ENCODE measurements at places on chromosomes 3 and 15.

DNA sequence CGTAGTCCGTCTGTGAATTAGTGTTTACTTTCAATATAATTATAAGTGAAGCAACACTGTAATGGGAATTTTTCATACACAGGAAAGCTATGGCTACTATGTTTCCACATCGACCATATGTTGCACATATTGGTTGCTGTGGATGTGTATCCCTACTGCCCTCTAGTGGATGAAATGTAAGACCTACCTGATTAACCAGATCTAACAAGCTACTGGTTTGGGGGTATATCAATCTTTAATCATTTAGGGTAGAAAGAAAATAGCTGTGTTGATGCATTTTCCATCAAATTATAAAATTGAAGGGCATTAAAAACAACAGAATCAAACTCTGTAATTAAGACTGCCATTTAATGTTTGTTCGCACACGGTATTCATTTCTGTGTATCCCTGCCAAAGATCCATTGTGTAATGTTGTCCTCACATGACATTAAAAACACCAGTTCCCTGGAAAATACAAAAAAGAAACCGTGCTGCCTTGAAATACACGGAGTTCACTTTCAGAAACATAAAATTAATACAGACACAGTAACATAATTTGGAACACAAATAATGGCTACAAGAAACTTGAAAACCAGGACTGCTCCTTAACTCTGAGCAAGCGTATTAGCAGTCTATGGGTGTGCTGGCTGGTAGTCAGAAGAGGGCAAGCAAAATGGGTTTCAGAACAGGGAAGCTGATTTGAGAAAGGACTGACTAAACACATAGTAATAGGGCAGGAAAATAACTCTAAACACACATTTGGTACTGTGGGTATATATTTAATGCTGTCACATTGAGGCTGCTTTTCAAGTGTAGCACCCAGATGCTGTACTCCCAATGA is 125.1 kb downstream of the TIGIT start:
- no peak for DNase-seq

- no peak for DNase-seq
These were observed 36.2 kb upstream of the CFAP161 start for GRCh38 chr15:81097890-81098280.

DNA sequence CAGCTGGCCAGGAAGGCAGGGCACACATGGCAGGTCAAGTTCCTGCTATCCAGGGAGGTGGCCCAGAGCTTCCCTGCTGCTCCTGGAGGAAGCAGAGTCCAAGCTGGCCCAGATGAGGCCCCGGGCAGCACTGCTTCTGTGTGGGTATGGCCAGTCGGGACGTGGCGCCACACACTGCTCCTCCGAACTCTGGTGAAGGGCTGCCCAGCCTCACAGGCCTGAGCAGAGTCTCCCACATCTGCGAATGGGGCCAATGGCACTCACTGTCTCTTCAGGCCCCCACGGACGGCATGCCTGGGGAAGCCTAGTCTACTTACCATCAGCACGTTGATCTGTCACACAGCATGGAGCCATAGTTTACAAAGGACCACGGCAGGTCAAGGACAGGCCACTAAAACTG is 2.5 kb upstream of the PLA2G4F start:
- DNase-seq, result no peak

- no peak for DNase-seq
These were observed 84.1 kb downstream of the CCNL1 start for GRCh38 chr3:157075693-157076420.

GRCh38 chr3:171700157-171700556 is 110.1 kb downstream of the PLD1 start:
- DNase-seq, result no peak

- DNase-seq, result no peak
These were observed 205.4 kb downstream of the CNTN3 start for GRCh38 chr3:74409066-74409465.

- DNase-seq, result no peak
These were observed 76.0 kb downstream of the THSD4 start for GRCh38 chr15:71191296-71191695.

- DNase-seq, result no peak
These were observed 94.7 kb upstream of the RBMS3 start for GRCh38 chr3:29186131-29186599.

GRCh38 chr3:158711886-158712285 is 20.4 kb downstream of the RARRES1 start:
- no peak for DNase-seq

DNA sequence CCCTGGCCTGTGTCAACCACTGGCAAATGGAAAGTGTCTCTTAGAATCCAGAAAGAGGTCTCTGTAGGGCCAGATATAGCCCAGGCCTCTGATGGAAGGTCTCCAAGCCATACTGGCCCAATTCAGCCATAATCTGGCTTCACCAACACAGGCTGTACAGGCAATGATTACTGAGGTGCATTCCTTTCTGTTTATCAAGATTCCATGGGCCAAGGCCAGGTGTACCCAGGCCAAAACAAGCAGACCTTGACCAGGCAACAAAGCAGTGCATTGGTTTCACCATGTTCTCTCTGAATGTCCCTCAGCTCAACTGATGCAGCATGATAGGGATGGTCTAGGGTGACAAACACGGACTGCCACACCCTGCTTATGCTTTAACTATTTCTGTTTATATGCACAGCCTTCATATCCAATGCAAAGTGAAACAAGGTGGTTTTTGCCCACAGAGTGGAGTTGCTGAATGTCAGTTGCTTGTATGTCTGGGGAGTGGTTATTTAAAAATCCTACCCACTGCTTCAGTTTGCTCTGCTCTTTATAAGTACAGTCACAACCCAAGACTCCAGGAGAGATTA is 25.2 kb downstream of the CCNL1 start:
- no peak for DNase-seq

- no peak for DNase-seq
These were observed 23.6 kb upstream of the MTMR14 start for GRCh38 chr3:9625656-9626055.

DNA sequence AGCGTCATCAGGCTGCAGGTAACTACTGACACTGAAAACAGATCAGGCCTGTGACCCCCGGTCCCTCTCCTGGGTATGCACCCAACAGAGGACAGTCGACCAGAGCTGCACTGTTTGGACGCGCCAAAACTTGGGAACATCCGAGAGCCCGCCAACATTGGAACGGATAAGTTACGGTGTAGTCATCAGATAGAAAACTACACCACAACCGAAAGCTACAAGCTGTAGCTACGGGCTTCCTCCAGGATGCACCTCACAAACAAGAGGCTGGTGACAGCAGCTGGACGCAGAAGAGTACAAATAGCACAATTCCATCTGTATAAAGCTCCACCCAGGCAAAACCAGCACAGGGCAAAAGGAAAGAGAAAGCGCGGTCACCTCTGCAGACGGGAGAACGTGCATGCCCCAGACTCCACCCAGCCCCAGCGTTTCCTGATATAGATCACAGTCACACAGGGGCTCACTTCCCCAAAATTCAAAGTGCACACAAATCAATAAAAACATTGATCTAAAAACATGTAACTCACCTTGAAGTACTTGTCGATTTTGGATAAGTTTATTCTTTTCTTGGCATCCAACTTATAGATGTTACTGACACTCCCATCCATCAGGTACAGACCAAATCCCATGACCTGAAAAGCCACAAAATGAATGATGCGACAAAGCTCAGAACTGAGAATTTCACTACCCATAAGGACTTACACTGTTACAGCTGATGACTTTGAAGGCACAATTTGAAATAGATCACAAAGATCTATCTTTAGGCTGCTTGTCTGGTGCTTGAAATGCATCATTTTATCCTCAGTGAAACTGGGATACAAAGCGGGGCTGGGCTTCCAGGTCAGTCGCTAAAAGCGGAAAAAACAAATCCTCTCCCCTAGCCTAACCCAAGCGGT is 43.3 kb downstream of the CYFIP1 start:
- DNase-seq, result no peak

- no peak for DNase-seq
These were observed 226.1 kb downstream of the ADAMTS17 start for GRCh38 chr15:100115711-100116090.

- DNase-seq, result no peak
These were observed 63.7 kb downstream of the ZIC1 start for GRCh38 chr3:147472846-147473245.

DNA sequence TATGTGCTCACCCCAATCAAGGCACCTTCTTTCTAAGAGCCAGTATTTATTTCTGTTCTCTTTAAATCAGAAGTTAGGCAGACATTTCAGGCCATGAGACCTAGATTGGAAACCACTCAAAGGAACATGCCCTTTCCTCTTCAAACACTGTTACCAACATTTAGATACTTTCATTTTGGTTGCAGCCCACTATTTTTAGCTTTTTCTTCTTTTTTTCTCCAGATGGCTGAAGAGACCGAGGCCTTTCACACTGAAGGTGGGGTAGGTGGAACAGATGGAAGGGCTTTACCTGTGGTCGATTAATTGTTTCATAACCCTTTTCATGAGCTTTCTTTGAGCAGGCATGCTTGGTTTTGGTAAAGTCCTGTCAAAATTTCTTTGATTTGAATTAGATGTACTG is 10.9 kb upstream of the LZTFL1 start:
- no peak for DNase-seq

GRCh38 chr3:195040773-195041520 is 230.0 kb downstream of the XXYLT1 start:
- no peak for DNase-seq

DNA sequence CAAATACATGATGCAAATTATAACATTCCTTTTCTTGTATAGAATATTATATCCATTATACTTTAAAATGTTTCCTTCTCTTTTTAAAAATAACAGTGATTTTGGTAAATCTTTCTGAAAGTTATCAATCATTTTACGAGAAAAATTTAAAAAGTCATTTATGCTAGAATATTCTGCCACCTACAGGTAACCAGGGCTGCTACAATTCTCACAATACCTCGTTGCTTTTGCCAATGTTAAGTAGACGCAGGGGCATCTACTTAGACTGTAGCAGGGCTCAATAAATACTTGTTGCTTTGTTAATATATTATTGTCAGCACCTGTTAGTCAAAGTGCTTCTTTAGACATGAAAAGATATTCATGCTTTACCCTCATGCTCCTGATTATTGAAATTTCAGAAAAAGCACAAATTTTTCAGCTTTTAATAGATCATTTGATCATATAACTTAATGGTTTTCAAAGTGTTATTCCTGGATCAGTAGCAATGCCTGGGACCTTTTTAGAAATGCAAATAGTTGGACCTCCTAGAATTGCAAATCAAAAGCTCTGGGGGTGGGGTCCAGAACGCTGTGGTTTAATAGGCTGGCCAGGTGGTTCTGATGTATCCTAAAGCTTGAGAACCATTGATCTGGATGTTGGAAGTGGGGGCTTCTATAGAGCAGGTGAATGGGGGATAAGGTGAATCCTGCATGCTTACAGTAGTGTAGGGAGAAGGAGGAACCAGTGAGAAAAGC is 223.6 kb upstream of the PDZRN3 start:
- DNase-seq, result no peak

DNA sequence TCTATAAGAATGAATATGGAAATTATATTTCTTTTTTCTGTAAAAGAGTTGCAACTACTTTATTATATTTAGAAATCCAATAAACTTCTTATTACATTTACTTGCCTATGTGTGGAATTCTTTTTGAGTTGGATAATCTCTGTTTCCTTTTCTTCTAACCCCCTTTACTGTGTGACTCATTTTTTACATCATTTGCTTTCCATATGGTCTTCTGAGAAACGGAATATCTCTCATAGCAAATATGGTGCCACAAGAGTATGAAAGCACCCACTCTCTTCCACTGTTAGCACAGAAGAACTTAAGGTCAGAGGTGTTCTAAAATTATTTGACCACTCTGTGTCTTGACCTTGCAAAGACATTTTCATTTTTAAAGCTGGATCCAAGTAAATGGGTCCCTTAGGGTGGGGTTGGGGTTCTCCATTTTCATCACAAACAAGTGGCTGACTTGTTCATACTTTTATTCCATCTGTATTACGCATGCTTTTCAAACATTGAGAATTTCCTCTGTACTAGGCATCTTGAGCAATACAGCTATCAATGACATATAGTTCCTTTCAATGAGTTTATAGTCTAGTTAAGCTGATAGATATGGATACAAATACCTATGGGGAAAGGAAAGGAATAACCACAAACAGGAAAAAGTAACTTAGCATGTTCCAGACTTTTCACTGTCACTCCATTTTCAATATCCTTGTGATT is 281.1 kb upstream of the TPRG1 start:
- DNase-seq, result no peak

DNA sequence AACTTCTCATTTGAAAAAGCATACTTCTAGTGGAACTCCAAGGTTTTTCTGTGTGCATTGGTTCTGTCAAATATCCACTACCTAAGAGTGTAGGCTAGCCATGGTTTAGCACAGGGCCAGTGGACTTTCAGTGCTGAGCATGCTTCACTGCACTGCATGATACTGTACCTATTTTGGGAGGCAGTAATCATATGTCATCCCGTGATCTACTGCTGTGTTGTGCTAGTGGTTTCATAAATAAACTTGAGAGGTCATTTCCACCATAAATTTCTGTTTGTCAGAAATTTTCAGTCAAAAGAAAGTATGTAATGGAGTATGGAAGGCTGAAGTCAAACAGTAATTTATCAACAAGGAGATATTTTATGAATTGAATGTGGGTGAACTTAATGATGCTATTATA is 203.6 kb downstream of the ROBO1 start:
- no peak for DNase-seq

DNA sequence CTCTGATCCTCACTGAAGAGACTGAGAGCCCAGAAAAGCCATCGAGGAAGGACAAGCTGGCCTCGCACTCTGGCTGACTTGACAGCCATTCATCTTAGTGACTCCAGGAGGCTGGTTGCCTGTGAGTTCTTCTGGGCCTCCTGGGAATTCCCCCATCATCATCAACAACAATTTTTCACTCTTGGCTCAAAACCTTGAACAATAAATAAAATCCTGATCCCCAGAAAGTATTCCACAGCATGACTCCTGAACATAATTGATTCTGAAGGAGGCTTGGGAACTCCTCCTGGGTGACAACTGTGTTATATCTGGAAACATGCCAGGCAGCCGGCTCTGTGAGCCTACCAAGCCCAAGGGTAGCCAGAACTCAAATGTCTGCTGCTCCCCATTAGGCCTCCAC is 188.6 kb downstream of the SHQ1 start:
- no peak for DNase-seq

GRCh38 chr3:163622384-163622783 is 1455.9 kb downstream of the SI start:
- DNase-seq, result no peak

- DNase-seq, result no peak
These were observed 9.9 kb downstream of the UQCC5 start for GRCh38 chr3:52546111-52546901.

- no peak for DNase-seq
These were observed 133.1 kb upstream of the ATP2B2 start for GRCh38 chr3:10638466-10638865.

GRCh38 chr15:27059610-27060202 is 88.7 kb downstream of the GABRG3 start:
- DNase-seq, result no peak

- peak; percentile 48 for DNase-seq
These were observed 727 bp downstream of the RAP2B start for GRCh38 chr3:153162513-153163392.

GRCh38 chr3:42961633-42962032 is 17.5 kb upstream of the GASK1A start:
- DNase-seq, result peak; percentile 56
